ENCODE measurements at places on chromosomes 5 and 9.
A peak's percentile ranks its signal among the peaks of the same experiment; 100 is the strongest.

DNA sequence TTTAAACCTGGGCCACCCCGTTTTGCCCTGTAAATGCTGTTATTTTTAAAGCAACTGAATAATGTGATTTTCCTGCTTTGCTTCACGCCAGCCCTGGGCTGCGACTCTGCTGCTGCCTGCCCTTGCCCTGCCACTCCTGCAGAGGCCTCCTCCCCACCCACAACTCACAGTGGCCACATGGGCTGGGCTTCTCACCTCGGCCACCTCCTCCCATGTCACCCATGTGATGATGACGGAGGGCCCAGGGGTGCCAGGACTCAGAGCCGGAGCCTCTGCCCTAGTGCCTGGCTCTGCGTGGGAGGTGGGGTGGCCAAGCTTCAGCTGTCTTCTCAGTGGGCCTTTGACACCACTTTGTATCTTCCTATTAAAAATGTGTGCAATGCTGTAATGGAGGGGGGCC is 48.1 kb upstream of the NKD2 start:
- DNase-seq: no peak

GRCh38 chr9:87599901-87600610 is 102.4 kb downstream of the DAPK1 start:
- DNase-seq: no peak

GRCh38 chr5:54018438-54018837 is 291.9 kb downstream of the ARL15 start:
- DNase-seq: no peak

DNA sequence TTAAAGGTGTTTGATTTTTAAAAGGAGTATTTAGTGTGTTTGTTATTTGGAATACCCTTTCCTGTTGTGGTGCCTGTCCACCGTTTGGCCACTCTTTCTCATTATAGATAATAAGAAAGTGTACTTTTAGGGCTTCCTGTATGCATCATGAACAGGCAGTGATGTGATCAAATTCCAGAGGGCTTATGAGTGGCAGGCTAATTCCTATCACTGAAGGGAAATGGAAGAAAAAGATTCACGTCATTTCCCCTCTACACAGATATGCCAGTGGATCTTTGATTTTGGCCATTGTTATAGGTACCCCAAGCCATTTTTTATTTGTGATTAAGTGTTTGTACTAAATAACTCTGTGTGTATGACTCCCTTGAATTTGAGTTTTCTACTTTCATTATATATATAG is 37.1 kb downstream of the RPS6 start:
- no peak for DNase-seq

- DNase-seq: no peak
Measured at GRCh38 chr5:96675882-96676281, 13.7 kb downstream of the CAST start.

- no peak for DNase-seq
Measured at GRCh38 chr5:66517351-66517750, 78.8 kb upstream of the MAST4 start.

GRCh38 chr9:88378317-88378716 is 9.9 kb upstream of the SPIN1 start:
- no peak for DNase-seq

GRCh38 chr5:90424245-90424644 is 14.7 kb upstream of the CETN3 start:
- no peak for DNase-seq

DNA sequence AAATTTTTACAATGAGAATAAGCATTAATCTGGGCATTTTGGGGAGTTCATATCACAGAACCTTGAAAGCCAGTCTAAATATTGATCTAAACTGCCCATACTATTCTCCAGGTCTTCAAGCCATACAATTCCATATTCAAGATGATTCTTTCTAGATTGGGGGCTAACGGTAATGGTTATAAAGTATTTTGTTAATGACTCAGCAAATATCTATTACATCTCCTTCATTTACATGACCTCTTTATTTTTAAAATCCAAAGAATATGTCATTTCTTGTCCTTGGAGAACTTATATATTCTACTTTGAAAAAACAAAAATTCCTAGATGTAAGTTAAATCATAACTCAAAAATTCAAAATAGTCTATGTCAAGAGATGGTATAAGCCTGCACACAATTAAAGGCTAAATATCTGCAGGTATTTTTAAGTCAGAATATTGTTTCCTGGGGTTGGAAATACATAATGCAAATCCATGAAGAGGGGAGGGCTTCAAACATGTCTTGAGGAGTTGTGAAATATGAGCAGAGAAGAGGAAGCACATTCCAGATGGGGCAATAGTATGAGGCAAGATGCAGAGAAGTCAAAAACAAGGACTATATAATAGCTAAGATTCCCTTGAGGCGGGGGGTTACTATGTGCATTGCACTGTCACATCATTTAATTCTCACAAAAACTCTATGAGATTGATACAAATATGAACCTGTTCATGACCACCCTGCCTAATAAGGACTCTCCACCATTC is 526.4 kb downstream of the NR2F1-AS1 start:
- DNase-seq: no peak

- peak; percentile 78 for DNase-seq
Measured at GRCh38 chr9:86098824-86099700, at the start of gene GOLM1. TSS of gene GOLM1 (minus strand) at chr9:86099558. CDS start at chr9:86079320, 20,238 bp downstream.

DNA sequence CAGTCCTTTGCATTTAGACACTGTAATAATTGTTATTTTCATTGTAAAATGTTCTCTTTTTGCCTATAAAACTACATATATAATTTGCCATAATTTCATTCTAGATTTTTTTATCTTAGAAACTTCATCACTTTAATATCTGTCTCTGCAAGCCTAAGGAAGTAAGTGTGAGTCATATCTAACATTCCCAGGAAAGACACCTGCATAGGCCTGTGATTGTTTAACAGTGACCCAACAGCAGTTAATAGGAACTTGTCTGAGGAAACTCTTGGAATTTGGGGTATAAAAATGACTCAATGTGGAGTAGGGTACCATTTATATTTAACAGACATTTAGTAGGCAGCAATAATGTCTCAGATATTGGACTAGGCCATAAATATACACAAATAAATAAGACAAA is 229.2 kb upstream of the FAM174A start:
- no peak for DNase-seq

DNA sequence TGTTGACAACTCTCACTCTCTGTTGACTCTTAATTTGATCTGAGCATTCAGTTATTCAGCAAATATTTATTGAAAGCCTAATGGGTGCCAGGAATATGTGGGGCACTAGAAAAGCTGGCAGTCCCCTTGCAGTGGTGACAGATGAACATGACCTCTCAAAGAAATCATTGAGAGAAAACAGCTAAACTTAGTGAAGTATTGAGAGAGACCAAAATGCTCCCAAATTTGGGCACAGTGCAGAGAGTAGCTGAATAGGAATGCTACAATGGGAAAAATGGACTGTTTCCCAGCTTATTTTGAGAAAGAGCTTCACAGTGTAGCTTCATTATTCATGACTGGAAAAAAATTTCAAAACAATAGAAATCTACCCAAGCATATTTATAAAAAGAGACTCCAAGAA is 257.9 kb downstream of the SGCD start:
- DNase-seq: no peak

DNA sequence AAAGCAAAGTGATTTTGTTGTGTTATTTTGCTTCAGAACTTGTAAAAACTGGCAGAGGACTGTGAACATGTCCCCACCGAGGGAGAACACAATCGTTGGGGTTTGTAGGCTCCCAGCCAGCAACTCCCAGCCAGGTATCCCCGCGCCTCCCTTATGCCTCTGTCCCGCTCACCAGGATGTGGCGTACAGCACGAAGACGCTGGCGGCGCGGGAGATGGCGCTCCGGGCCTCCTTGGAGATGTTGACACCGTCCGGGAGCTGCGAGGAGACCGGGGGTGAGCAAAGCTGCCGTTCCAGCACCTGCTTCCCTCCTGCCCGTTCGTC is 630 bp downstream of the POLE3 start:
- DNase-seq: no peak

DNA sequence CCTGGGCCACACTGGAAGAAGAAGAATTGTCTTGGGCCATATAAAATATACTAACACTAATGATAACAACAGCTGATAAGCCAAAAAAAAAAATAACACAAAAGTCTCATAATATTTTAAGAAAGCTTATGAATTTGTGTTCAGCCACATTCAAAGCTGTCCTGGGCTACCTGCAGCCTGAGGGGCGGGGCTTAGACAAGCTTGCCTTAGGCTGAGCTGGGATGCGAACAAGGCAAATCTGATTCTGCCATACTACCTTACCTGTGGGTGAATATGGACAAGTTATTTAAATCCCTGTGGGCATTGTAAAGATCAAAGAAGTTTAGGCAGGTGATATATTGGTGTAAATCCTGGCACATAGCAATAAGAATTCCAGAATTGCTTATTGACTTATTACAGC is 212.3 kb upstream of the ATP10B start:
- DNase-seq: no peak

GRCh38 chr9:95494022-95494415 is 22.8 kb downstream of the PTCH1 start:
- no peak for DNase-seq

- DNase-seq: no peak
Measured at GRCh38 chr5:40634154-40634553, 45.6 kb upstream of the PTGER4 start.

GRCh38 chr5:139904566-139904815 is 108.9 kb downstream of the PSD2 start:
- no peak for DNase-seq

- DNase-seq: no peak
Measured at GRCh38 chr5:14385019-14385418, 196.6 kb upstream of the OTULINL start.

- peak; percentile 78 for DNase-seq
Measured at GRCh38 chr9:91162784-91163443, 198.8 kb downstream of the AUH start.

DNA sequence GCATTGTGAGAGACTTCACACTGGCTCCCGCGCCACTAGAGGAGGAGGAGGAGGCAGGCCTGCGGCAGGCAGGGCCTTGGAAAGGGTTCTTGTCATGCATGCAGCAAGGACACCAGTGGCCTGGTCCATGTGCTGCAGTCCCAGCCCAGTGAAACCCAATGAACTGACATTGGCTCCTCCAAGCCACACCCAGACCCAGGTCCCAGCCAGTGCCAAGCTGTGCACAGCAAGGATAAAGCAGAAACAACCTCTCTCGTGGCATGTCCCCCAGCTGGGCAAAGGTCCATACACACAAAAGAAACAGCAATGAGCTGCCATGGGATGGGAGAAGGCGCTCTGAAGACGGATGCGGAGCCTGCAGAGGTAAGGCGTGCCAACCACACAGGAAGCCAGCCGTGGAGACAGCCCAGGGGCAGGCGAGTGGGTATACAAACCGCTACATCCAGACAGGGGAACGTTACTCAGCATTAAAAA is 89.2 kb downstream of the SEMA4D start:
- no peak for DNase-seq

GRCh38 chr5:3153226-3153858 is 401.9 kb upstream of the IRX2 start:
- no peak for DNase-seq

DNA sequence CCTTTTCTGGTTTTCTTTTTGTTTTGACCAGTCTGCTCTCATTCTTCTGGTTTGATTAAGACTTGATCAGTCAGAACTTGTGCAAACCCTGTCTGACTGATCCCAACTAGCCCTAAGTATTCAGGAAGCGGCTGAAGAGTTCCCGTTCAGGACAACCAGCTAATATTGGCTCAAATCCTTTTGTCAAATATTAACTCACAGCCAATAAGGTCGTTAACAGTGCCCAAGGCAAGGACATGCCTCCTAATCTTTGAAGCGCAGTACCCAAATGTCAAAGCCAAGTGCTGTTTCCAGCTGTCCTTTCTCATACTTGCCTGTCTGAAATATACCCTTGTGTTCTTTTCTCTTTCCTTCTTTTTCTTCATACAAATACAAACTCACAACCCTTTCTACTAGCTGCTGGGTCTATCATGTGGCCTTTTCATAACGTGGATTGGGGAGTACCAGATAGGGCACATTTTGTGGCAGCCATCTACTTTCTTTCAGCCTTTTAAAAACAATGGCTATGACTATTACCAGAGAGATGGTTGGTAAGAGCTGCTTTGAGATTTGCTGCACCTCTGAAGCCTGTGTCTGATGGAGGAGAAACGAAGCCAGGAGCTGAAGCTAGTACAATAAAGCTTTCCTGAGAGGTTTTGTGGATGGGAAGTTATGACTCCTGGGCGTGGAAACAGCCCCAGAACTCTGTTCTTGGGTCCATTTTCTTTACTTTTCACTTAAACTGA is 266.4 kb upstream of the ZNF608 start:
- DNase-seq: no peak

- DNase-seq: no peak
Measured at GRCh38 chr5:54108136-54108535, 202.2 kb downstream of the ARL15 start.

DNA sequence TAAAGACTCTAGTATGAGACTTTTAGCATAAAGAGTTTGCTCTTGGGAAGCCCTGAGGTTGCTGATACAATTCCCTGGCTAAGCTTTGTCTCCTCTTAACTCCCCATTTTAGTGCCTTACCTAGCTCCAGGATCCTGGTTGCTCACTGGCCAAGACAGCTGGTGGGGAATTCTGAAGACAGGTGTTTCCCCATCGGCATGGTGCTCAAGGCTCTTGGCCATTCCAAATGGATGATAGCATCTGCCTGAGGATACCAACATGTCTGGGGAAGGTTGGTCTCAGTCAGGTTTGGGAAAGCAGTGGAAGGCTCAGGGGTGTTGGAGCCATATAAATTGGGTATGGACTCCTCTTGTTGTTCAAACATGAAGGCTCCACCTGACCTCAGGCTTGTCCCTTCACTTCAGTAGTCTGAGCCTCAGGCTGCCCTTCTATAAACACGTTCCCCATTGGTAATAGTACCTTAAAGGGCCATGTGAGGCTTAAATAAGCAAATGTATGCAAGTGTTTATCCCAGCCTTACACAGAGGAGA is 44.5 kb upstream of the CXCL14 start:
- DNase-seq: no peak

DNA sequence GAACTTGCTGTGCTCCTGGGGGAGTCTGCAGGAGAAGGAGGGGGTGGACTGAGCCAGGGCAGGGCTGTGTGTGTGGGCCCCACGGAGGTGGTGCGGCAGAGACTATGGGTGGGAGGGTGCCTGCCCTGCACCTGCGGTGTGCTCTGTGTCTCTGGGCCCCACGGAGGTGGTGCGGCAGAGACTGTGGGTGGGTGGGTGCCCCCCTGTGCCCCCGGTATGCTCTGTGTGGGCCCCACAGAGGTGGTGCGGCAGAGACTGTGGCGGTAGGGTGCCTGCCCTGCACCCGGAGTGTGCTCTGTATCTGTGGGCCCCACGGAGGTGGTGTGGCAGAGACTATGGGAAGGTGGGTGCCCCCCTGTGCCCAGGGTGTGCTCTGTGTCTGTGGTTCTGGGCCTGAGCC is 103.7 kb downstream of the EHMT1 start:
- DNase-seq: no peak

DNA sequence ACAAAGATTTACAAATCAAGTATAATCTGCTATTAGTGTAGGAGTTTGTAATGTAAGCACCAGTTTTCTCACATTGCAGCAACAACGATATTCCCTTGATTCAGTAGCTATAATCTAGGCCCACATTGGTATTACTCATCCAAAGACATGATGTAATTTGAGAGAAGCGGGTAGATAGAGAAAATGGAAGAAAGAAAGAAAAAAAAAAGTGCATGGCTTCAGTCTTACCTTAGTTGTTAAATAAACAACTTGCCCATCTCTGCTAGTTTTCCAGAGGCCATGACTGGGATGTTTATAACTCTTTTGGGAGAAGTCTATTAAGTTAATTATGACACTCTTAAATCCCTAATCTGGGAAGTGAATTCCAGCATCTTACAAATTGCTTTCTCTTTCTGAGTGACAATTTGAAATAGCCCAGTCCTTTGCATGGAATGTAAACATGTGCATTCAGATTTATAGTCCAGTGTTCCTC is 2.8 kb downstream of the MELK start:
- no peak for DNase-seq
